Natural killer cell treated with Interleukin-12 subunit alpha and Interleukin-12 subunit beta and Interleukin-15 and Interleukin-18, amount 100 ng/mL, for 72 hours (primary cell): ENCODE measurements at places on chromosomes 5 and 9. TPM values are rescaled to one million over a fixed set of nuclear protein-coding genes. Genes with fewer than 3 reads are reported as not detected.

The CRHBP gene
- total RNA-seq: not detected

The SLC36A2 gene
- total RNA-seq: not detected

The MTREX gene
- 95.9 TPM for total RNA-seq

- H3K27me3 ChIP-seq: no peaks in the 10 kb centered on the region
- H3K36me3 ChIP-seq: no peaks in the 10 kb centered on the region
- H3K4me1 ChIP-seq: peaks cover 30% of the 10 kb centered on the region
- no peak overlapping the region for H3K4me3 ChIP-seq
- no peak for DNase-seq
These were observed 31.1 kb upstream of the STXBP1 start for GRCh38 chr9:127580879-127581475.

- peaks cover 15% of the 10 kb centered on the region for H3K27me3 ChIP-seq
- DNase-seq: no peak
- no peaks in the 10 kb centered on the region for H3K36me3 ChIP-seq
These were observed 316.0 kb upstream of the TLE4 start for GRCh38 chr9:79255651-79256260.

DNA sequence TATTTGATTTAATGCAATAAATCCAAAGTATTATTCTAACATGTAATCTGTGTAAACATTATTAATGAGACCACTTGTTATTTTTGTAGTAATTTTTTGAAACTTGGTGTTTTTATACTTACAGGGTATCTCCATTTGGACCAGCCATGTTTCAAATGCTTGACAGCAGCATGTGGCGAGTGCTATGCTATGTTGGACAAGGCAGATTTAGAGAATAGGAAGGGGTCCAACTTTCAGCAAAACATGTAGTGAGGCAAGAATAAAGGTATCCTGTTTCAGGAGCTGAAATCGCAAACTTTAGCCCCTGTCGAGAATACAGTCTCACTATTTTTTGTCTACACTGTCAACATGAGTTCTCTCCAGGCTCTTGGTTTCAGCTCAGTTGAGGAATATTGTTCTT lies 33.7 kb downstream of the SNX24 start:
- H3K36me3 ChIP-seq: no peaks in the 10 kb centered on the region
- H3K27ac ChIP-seq: no peak overlapping the region
- no peak overlapping the region for H3K4me3 ChIP-seq
- peaks cover 6% of the 10 kb centered on the region for H3K27me3 ChIP-seq
- no peak for DNase-seq
